ENCODE measurements at places on chromosomes 2 and 18. TPM values are rescaled to one million over a fixed set of nuclear protein-coding genes. Genes with fewer than 3 reads are reported as not detected.

Gene NOSTRIN
- 2.0 TPM for total RNA-seq

Gene DSG1
- not detected for total RNA-seq

Gene ALPI
- not detected for total RNA-seq

Gene CLIP4
- 28.6 TPM for total RNA-seq

Gene DNAJC5G
- not detected for total RNA-seq

Gene CDK5R2
- 3.1 TPM for total RNA-seq

Gene SERPINB11
- total RNA-seq = not detected

Gene DAPL1
- not detected for total RNA-seq

Gene RGPD4
- total RNA-seq = 0.08 TPM

All from A549 treated with RU486 at 1 μM for 4 hours (cell line).